Activated naive CD4-positive, alpha-beta T cell treated with anti-CD3 and anti-CD28 coated beads for 36 hours (primary cell): ENCODE measurements at places on chromosomes 5 and 9. TPM values are rescaled to one million over a fixed set of nuclear protein-coding genes. Genes with fewer than 3 reads are reported as not detected.

- no peak for DNase-seq
Observed at GRCh38 chr5:124706729-124707361, 39.6 kb downstream of the ZNF608 start.

DNA sequence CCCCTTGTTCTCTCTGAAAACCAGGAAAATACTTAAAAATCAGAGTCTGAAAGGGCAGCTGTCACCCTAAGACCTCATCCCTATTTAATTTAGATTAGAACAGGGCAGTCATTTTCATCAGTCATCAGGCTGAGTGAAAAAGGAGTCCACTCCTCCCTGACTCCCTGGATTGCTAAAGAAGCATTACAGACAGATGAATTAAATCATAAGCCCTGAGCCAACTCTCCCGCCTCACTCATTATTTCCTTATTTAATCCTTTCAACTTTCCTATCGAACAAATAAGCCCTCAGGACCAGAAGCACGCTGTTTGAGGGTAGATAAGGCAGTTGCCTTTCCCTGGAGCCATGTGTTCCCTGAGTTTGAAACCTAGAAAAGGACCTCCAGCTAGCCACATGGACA lies 201.9 kb upstream of the ANKRD55 start:
- DNase-seq = no peak

DNA sequence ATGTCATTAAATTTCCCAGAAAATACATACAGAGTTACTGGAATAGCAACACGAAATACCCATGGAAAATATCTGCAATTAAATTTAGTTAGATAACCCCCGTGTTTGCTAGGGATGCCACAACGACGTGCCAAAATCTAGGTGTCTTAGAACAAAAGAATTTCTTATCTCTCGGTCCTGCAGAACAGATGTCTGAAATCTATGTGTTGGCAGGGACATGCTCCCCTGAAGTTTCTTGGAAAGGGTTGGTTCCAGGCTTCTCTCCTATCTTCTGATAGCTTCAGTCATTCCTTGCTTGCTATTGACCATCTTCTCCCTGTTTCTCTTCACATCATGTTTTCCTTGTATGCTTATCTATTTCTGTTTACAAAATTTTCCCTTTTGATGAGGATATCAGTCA lies 1067.0 kb downstream of the CDH18 start:
- DNase-seq = no peak

DNA sequence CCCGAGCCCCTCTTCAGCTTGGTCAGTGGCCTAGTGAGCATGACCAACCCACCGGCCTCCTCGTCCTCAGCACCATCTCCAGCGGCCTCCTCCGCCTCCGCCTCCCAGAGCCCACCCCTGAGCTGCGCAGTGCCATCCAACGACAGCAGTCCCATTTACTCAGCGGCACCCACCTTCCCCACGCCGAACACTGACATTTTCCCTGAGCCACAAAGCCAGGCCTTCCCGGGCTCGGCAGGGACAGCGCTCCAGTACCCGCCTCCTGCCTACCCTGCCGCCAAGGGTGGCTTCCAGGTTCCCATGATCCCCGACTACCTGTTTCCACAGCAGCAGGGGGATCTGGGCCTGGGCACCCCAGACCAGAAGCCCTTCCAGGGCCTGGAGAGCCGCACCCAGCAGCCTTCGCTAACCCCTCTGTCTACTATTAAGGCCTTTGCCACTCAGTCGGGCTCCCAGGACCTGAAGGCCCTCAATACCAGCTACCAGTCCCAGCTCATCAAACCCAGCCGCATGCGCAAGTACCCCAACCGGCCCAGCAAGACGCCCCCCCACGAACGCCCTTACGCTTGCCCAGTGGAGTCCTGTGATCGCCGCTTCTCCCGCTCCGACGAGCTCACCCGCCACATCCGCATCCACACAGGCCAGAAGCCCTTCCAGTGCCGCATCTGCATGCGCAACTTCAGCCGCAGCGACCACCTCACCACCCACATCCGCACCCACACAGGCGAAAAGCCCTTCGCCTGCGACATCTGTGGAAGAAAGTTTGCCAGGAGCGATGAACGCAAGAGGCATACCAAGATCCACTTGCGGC lies 1.8 kb downstream of the EGR1 start:
- DNase-seq = no peak

DNA sequence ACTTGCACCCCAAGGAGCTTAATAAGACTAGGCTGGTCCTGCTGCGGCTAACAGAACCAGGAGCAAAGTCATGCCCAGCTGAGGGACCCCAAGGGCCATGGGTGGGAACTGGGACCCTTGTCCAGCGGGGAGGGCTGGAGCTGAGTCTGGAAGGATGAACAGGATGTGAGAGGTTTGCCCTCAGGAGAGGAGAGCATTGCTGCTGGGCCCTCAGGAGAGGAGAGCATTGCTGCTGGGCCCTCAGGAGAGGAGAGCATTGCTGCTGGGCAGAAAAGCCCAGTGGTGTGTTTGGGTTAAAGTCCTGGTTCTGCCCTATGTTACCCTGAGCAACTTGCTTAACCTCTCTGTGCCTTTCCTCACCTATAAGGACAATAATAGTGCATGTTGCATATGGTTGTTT lies 125.8 kb downstream of the MACROH2A1 start:
- no peak for DNase-seq

GRCh38 chr5:138696501-138696900 lies 56.7 kb upstream of the CTNNA1 start:
- no peak for DNase-seq

- DNase-seq = peak; percentile 59
Observed at GRCh38 chr5:6827526-6828219, 114.4 kb downstream of the TENT4A start.

Gene NTNG2
- total RNA-seq = 0.52 TPM

Gene GALNT12
- total RNA-seq = 13.5 TPM

Gene BSPRY
- 8.3 TPM for total RNA-seq
